Activated CD4-positive, alpha-beta T cell treated with anti-CD3 and anti-CD28 coated beads for 24 hours (primary cell): ENCODE measurements at places on chromosomes 11 and 22.

DNA sequence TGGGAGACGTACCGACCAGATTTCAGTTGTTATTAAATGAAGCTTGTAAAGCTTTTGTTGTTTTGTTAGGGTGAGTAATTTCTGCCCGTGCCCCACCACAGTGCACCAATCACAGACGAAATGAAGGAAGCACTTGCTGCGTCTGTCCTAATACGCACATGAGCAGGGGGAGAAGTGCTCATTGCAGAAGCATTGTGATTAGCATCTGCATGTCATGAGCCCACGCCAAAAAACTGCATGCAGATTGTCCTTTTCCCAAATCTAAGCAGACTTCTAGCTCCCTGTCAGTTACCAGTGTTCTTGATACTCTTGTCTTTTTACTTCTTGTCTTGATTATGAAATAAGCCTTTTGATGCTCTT, 15.5 kb downstream of the RBX1 start:
- DNase-seq: no peak

DNA sequence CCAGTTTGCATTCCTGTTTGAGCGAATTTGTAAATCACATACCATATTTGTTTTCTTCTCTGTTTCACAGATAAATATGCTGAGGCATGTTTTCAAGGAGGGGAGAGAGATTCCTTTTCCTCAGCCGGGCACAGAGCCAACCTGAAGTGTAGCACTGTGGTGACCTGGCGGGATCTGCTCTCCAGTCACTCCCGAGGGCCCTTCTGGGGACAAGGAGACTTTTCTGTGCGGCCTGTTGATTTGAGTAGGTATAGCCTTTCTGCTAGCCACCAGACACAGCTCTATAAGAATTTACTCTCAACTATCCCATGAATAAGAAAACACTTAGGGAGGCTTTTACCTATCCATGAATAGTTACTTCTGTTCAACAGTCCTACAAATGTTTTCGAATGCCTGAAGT, 63.5 kb upstream of the FDX1 start:
- DNase-seq: no peak

- DNase-seq: no peak
Observed at GRCh38 chr11:95723361-95723942, 66.1 kb downstream of the FAM76B start.

GRCh38 chr22:22573047-22573889, 14.2 kb upstream of the PRAME start:
- no peak for DNase-seq

DNA sequence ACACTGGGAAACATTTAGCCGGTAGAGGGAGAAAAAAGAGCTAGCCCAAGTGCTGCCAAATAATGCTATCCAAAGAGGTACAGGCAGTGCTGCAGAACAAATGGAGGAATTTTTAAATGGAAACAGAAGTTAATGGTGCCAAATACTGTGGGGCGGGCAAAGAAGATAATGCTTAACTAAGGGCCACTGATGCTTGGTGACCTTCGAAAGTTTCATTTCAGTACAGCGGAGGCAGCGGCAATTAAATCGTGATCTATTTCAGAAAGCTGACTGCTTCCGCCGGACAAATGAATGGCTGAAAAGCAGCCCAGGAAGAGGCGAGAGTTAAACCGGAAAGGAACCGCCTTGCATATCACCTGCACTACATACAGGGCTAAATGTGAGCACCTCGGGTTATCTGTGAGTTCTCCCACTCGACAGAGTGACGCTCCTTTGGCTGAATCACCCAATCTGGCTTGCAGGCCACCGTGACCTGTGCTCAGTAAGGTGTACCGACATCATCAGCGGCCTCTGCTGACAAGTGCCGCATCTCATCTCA, 42.1 kb downstream of the CADM1 start:
- no peak for DNase-seq

- no peak for DNase-seq
Observed at GRCh38 chr22:21022507-21022906, 7.5 kb downstream of the P2RX6 start.
